Erythroblast (primary cell): ENCODE measurements at places on chromosomes 1 and 21.

DNA sequence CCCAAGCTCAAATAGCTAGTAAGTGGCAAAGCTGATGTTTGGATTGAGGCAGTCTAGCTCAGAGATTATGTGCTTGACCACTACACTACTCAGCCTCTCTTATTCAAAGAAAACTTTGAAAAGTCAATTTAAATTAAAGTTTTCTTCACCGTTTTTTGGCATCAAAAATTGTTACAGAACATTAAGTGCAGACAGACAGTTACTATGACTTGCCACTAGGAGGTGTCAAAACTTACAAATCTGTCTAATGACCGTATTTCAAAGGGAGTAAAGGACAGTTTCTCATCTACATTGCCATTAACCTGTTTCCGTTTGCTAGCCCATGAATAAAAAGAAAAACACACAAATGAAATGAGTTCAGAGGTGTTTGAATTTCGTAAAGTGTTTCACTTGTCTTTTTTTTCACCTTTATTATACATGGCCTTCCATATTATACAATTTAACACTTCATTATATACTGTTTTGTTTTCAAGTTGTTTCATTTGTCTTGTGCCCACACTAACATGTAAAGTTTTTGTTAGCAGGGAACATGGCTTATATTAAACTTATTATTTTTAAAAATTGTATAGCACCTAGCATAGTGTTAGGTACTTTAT is 57.4 kb upstream of the MTF2 start:
- DNase-seq: peak; percentile 58

DNA sequence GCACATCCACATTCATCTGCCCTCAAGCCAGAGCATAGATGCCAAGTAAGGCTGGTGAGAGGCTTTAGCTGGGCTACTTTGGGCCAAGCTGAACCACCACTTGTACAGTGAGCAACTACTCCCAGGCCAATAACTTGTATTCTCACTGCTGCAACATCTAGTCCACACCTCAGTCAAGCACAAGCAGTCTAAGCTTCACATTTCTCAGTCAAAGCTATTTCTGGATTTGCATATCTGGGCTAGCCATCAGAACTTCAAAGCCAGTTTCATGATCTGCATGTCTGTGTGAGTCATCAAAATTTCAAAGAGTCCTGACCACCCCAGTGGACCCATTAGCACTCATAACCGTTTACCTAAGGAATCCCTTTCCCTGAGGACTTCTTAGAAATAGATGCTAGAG is 77.7 kb upstream of the DIRAS3 start:
- DNase-seq: no peak

- DNase-seq: no peak
These were observed 100.4 kb downstream of the SPATA6 start for GRCh38 chr1:48371598-48371997.

- no peak for DNase-seq
These were observed 2.0 kb downstream of the FCER1G start for GRCh38 chr1:161216945-161217712.

DNA sequence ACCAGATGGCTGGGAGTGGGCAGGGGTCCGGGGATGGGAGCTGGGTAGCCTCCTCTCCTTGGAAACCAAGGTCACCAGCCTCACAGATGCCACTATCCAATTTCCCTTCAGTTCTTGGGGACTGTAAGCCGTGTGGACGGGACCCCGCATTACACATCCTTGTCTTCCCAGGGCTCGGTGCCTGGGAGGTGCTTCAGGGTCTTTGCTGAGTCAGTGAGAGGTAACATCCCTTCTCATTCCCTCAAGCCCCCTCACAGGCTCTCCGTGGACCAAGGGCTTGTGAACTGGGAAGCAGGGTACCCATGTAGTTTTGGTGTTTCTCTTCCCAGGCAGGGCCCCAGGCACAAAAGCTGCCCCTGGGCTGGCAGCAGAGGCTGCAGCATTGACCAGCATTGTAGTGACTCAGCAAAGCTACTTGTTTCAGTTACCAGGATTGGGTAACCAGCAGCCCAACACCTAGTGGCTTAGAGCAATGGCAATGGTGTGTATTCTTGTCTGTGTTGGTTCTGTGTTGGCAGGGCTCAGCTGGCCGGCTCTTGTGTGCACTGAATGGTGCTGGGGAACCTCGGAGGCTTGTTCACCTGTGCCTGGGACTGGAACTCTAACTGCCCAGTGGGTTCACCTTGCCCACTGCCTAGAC is 24.6 kb upstream of the PCBP3 start:
- DNase-seq: no peak

DNA sequence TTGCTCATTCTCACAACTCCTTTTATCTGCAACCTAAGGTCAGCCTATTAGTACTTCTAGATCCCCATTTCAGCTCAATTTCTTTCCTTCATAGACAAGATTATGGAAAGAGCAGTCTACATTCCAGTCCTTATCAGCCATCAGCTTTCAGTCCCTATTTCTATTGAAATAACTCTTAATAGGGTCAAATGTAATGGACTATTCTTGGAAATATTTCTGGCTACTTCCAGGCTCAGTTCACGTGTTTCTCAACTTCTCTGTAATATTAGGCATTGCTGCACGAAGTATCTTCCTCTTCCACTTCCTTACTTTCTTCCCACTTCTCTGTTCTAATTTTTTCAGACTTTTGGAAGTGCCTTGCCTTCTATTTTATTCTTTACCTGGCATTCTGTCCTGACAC is 232.9 kb upstream of the USP25 start:
- DNase-seq: no peak
